ENCODE measurements at places on chromosomes 1 and 21. TPM values are rescaled to one million over a fixed set of nuclear protein-coding genes. Genes with fewer than 3 reads are reported as not detected.

DNA sequence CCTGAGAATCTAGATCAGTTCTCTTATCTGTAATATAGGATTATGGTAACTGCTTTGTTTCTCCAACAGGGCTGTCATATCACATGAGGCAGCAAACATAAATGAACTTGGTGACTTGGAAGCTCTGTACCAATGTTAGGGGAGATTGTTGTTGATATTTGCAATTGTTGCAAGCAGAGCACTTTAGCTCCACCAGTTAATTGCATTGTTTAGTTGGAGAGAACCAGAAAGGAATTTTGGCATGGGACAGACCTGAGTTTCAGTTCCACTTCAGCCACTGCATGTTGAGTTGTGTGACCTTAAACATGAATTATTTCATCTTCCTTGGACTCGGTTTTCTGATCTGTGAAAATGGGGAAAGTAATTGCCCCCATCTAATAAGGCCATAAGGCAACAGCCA lies 142.3 kb upstream of the JUN start:
- no peak for DNase-seq

DNA sequence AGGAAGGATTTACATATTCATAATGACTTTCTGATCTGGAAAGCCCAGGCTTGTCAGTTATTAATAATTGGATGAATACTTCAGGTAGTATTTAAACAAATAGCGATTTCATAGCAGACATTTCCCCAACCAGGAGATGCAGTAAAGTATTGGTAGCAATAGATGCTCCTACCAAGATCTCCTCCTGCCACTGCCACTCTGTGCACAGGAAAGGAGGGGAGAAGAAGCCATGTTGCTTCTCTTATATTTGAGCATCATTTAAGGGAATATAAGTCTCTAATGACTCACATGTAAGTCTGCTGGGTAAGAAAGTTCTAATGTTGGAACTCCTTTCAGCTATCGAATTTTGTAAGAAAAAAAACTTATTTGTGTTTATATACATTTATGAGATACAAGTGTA lies 420 bp upstream of the IFI16 start:
- no peak for DNase-seq

GRCh38 chr1:13228343-13228781 lies 2.4 kb upstream of the PRAMEF18 start:
- DNase-seq, result peak; percentile 82

KDM5B gene
- 78.0 TPM for total RNA-seq

All from lower leg skin (tissue), 4 donors.